ENCODE measurements at places on chromosomes 2 and 18.

DNA sequence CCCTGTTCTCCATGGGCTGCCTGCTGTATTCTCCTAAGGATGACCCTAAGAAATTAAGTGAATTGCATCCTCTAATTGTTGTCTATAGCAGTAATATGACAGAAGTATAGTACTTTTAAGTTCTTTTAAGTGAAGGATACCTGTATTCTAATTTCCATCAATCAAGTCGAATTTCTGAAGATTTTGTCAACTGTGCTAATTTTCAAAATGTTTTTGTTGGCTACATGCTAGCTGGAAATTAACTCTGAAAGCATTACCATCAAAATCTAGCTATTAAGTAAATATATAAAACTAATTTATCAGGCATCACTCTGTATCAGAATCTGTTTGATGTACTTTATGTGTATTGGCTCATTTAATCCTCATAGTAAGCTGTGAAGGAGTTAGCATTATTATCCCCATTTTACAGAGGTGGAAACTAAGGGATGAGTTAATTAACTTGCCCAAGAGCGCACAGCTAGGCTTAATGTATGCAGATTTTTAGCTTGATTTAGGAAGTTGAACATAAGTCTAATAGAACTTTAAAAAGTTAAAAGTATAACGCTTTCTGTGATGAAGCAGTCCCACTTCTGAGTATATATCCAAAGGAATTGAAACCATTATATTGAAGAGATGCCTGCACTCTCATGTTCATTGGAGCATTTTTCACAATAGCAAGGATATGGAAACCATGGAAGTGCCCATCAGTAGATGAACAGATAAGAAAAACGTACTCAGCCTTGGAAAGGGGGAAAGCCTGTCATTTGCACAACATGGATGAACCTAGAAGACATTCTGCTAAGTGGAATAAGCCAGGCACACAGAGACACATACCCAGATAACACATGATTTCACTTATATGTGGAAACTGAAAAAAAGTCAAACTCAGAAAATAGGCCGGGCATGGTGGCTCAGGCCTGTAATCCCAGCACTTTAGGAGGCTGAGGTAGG lies 32.0 kb downstream of the EML4 start:
- DNase-seq, result no peak

- no peak for DNase-seq
These were observed 78.0 kb downstream of the UPP2 start for GRCh38 chr2:158179660-158180059.

GRCh38 chr2:152602750-152603149 lies 114.5 kb downstream of the PRPF40A start:
- DNase-seq, result no peak

- no peak for DNase-seq
These were observed 12.9 kb upstream of the EPAS1 start for GRCh38 chr2:46284260-46284659.

DNA sequence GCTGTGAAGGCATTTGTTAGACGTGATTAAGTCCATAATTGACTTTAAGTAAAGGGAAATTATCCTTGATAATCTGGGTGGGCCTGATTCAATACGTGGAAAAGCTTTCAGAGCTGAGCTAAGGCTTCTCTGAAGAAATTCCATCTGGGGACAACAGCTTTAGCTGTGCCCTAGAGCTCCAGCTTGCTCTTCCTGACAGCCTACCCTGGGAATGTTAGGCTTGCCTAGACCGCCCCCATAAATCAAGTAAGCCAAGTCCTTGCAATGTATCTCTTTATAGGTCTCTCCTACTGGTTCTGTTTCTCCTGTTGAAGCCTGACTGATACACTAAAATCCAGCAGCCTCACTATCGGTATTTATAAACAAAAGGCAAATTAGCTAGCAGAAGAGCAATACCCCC lies 160.0 kb downstream of the STK39 start:
- DNase-seq, result no peak

- DNase-seq, result no peak
These were observed 544.4 kb upstream of the DSEL start for GRCh38 chr18:68060871-68061270.

- no peak for DNase-seq
These were observed 13.7 kb downstream of the NCL start for GRCh38 chr2:231450548-231450989.

DNA sequence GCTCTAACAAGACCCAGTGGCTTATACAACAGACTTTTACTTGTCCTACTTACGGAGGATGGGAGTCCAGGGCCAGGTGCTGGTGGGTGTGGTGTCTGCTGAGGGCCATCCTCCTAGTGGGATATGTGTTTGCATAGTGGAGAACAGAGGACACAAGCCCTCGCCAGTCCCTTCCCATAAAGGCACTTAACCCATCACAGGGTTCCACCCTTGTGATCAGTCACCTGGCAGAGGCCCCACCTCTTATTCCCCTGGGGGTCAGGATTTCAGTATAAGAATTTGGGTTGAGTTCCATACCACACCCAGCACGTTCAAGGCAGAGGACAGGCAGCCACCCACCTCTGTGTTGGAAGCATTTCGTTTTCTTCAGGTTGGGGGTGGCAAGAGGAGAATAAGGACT lies 259.0 kb downstream of the AGAP1 start:
- DNase-seq, result no peak

DNA sequence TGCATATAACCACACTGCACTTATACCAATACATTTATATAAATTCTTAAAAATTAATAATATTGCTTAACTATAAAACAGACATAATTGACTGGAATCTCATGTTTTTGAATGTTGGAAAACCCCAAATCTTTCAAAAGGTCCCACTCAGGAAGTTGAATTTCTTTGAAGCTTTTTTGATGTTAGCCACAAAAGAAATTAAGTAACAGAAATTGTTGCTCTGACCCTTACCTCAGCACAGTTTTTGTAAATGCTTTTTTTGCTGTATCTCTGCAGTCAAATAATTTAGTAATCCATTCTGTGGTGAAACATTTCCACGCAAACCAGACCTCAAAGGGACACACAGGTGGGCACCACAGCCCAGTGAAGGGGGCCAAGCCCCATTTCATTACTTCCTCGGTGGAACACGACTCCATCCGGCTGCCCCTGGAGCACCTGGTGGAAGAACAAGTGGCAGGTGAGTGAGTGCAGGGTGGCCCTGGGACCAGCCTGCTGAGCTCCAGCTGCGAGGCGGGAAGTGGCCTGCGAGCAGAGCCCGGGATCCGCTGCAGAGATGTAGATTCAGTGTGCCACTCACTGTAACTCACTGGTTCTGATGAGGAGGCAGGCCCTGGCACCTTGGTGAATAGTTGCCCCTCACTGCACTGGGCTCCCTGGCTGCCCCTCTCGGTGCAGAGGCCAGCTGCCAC lies 8.4 kb downstream of the SCLY start:
- no peak for DNase-seq
